Mononuclear cell (primary cell): ENCODE measurements at places on chromosomes 6 and 20. TPM values are rescaled to one million over a fixed set of nuclear protein-coding genes. Genes with fewer than 3 reads are reported as not detected.

FKBP1C gene
- total RNA-seq: 0.73 TPM

MYLIP gene
- total RNA-seq: 171 TPM

DBNDD2 gene
- total RNA-seq: 6.6 TPM

C6orf118 gene
- not detected for total RNA-seq

OR2J3 gene
- not detected for total RNA-seq

SEL1L2 gene
- not detected for total RNA-seq

TAAR5 gene
- total RNA-seq: not detected

FOXA2 gene
- total RNA-seq: not detected

SLC22A1 gene
- 0.21 TPM for total RNA-seq
